ENCODE measurements at places on chromosomes 6 and 20. TPM values are rescaled to one million over a fixed set of nuclear protein-coding genes. Genes with fewer than 3 reads are reported as not detected.

DNA sequence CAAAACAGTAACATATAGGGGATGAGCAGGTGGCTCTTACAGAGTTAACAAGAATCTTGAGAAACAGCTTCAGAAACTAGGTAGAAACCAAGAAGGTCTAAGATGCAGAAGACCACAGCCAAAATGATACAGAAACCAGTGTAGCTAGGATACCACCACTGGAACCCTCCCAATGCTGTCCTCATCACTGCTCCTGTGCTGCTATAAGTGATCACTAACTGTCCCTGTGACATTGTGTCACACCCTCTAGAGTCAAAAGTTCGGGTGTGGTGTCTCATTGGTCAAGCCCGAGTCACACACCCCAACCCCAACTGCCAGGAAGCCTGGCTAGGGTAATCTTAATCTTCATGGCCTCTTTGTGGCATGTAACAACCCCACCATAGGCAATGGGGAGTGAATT is 153.1 kb downstream of the RCAN2 start:
- H3K27me3 ChIP-seq, result peaks cover 49% of the 10 kb centered on the region
- no peak overlapping the region for H3K27ac ChIP-seq
- H3K4me3 ChIP-seq, result no peak overlapping the region
- DNase-seq, result no peak
- H3K36me3 ChIP-seq, result no peaks in the 10 kb centered on the region
- no peaks in the 10 kb centered on the region for H3K4me1 ChIP-seq

Gene ULBP2
- 0.45 TPM for total RNA-seq

Gene ADGB
- total RNA-seq, result 1.3 TPM

Gene DUSP15
- total RNA-seq, result 38.2 TPM

DNA sequence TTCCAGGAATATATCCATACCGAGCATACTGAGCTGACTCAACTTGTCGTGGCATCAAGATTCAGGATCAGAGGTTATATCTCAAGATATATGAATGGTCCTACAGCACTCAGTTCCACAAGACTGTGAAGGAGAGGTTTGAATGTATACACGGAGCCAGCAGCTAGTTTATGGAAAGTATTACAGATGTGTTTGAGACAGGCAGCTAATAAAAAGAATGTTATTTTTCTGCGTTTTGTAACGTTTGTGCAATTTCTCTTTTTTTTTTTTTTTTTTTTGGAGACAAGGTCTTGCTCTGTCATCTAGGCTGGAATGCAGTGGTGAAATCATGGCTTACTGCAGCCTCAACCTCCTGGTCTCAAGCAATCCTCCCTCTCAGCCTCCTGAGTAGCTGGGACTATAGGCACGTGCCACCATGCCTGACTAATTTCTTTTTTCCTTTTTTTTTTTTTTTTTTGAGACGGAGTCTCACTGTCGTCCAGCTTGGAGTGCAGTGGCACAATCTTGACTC is 3.4 kb upstream of the FAM110A start:
- no peak for DNase-seq
- H3K27me3 ChIP-seq, result no peaks in the 10 kb centered on the region
- no peak overlapping the region for H3K27ac ChIP-seq
- H3K4me1 ChIP-seq, result peaks cover 7% of the 10 kb centered on the region

Gene PNPLA1
- total RNA-seq, result not detected

Gene TRMT6
- 19.1 TPM for total RNA-seq

- no peak overlapping the region for H3K4me3 ChIP-seq
- peaks cover 12% of the 10 kb centered on the region for H3K4me1 ChIP-seq
Observed at GRCh38 chr20:23019403-23019802, 15.7 kb upstream of the SSTR4 start.

Gene MAP7
- 52.5 TPM for total RNA-seq

- H3K27ac ChIP-seq, result no peak overlapping the region
- peak overlapping the region; percentile 90 for H3K4me3 ChIP-seq
- peak; percentile 69 for DNase-seq
- no peaks in the 10 kb centered on the region for H3K36me3 ChIP-seq
- H3K27me3 ChIP-seq, result no peaks in the 10 kb centered on the region
- no peaks in the 10 kb centered on the region for H3K4me1 ChIP-seq
Observed at GRCh38 chr6:27214126-27214601, 33.3 kb upstream of the PRSS16 start.

DNA sequence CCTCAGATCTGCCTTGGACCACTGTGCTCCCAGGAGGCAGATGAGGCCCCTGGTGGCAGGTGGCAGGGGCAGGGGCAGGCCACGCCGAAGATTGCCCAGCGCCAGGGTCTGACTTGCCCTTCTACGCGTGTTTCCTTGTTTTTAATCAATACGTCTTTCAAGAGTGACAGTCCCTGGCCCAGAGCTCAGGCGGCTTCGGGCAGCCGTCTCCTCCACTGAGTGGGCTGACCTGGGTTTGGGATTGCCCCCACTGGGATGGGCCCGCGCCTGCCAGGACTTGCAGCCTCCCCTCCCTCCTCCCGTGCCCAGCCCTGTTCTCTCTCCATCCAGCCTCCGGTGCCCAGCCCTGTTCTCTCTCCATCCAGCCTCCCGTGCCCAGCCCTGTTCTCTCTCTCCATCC is 21.2 kb downstream of the FRMD1 start:
- H3K4me3 ChIP-seq, result no peak overlapping the region
- no peak for DNase-seq
- no peaks in the 10 kb centered on the region for H3K27me3 ChIP-seq
- H3K4me1 ChIP-seq, result no peaks in the 10 kb centered on the region
- H3K36me3 ChIP-seq, result no peaks in the 10 kb centered on the region

- DNase-seq, result no peak
- H3K4me3 ChIP-seq, result no peak overlapping the region
- no peak overlapping the region for H3K27ac ChIP-seq
- no peaks in the 10 kb centered on the region for H3K4me1 ChIP-seq
- H3K27me3 ChIP-seq, result no peaks in the 10 kb centered on the region
Observed at GRCh38 chr20:33875534-33876026, 64.4 kb downstream of the CHMP4B start.

DNA sequence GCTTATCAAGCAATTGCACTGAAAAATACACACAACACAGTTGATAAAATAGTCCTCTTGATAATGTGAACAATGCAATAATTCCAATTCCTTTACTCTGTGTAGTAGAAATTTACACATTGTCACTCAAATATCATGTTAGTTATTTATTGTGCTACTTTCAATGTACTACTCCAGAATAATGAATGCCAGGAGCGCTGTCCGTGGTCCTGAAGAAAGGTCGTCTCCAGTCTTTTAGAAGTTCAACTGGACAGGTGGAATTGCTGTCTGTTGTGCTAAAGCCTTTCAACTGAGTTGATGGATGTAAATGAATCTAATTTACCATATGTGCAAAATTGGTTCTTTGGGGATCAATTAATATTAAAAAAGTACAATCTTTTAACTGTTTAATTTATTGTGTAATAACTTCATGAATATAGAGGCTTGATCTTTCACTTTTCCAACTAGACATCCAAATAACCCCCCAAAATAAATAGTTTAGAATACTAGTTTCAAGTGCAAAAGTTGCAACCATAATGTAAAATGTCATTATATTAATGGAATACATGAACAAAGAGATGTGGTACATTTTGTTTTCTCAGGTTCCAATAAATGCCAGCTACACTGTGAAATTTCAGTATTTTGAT is 3.2 kb downstream of the GRIK2 start:
- no peaks in the 10 kb centered on the region for H3K4me1 ChIP-seq
- no peak overlapping the region for H3K4me3 ChIP-seq
- H3K27ac ChIP-seq, result no peak overlapping the region
- no peaks in the 10 kb centered on the region for H3K36me3 ChIP-seq
- peaks cover 80% of the 10 kb centered on the region for H3K27me3 ChIP-seq

- no peaks in the 10 kb centered on the region for H3K4me1 ChIP-seq
- DNase-seq, result no peak
- H3K27me3 ChIP-seq, result no peaks in the 10 kb centered on the region
- H3K27ac ChIP-seq, result no peak overlapping the region
Observed at GRCh38 chr6:31002471-31002870, 7.8 kb upstream of the MUC22 start.

Gene POPDC3
- 6.4 TPM for total RNA-seq

- no peaks in the 10 kb centered on the region for H3K4me1 ChIP-seq
- H3K4me3 ChIP-seq, result no peak overlapping the region
- no peaks in the 10 kb centered on the region for H3K36me3 ChIP-seq
- no peak for DNase-seq
Observed at GRCh38 chr6:134288538-134289203, 29.2 kb downstream of the SGK1 start.

Gene SLC24A3
- total RNA-seq, result 1.8 TPM

GRCh38 chr6:109793792-109794191 is 102.7 kb downstream of the FIG4 start:
- H3K27me3 ChIP-seq, result peaks cover 52% of the 10 kb centered on the region
- H3K36me3 ChIP-seq, result no peaks in the 10 kb centered on the region

DNA sequence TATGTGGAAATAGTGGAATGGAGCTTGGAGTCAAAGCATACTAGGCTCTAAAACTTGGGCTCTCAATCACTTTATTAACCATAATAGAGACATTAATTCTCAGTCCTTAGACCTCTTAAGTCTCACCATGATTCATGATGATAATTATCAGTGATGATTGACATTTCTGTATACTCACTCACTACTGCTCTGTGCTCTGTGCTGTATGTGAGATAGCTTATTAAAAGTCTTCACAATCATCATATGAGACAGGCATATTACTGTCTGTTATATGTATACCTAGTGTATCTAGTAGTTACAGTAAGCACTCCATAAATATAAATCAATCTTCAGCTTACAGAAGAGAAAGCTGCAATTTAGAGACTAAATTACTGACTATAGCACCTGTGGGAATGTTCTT is 236.0 kb upstream of the JAG1 start:
- DNase-seq, result no peak
- no peaks in the 10 kb centered on the region for H3K27me3 ChIP-seq
- H3K4me1 ChIP-seq, result no peaks in the 10 kb centered on the region
- no peak overlapping the region for H3K4me3 ChIP-seq

Gene CTAGE9
- total RNA-seq, result not detected

GRCh38 chr6:125117818-125118217 is 35.8 kb upstream of the TPD52L1 start:
- no peak overlapping the region for H3K4me3 ChIP-seq
- H3K36me3 ChIP-seq, result no peaks in the 10 kb centered on the region
- no peak for DNase-seq
- H3K27me3 ChIP-seq, result no peaks in the 10 kb centered on the region
- no peaks in the 10 kb centered on the region for H3K4me1 ChIP-seq

DNA sequence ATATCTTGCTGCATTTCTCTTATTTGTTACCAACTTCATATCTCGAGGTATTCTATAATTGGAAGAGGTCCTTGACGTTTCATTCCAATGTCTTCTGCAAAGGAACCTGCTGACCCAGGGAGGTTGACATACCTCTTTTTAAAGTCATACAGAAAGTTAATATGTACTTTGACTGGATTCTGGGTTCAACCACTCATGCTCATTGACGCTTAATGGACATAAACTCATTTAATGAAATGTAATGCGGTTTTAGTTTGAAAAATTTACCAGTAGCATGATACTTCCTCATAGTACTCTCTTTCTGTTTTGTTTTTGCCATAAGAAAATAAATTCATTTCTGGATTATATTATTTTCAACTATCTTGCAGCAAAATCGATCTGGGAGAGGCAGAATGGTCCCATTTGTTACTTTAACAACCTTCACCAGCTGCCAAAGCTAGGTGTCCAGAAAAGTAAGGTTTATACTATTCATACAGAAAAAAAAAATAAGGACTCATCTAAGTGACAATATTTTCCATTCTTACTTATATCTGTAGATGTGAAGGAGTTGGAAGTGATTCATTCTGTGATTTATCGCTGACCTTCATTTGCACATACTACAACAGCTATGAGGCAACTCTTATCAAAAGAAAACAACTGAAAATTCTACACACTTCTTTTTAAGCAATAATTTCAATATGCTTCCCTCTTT is 101.6 kb downstream of the ATXN1 start:
- H3K36me3 ChIP-seq, result peaks cover 3% of the 10 kb centered on the region
- DNase-seq, result no peak
- no peak overlapping the region for H3K4me3 ChIP-seq
- H3K27ac ChIP-seq, result no peak overlapping the region

GRCh38 chr20:46145713-46146112 is 27.6 kb downstream of the CD40 start:
- DNase-seq, result no peak
- peaks cover 7% of the 10 kb centered on the region for H3K27me3 ChIP-seq
- peak overlapping the region; percentile 16 for H3K27ac ChIP-seq
- no peaks in the 10 kb centered on the region for H3K36me3 ChIP-seq

- no peak overlapping the region for H3K27ac ChIP-seq
- H3K4me1 ChIP-seq, result peaks cover 4% of the 10 kb centered on the region
- no peak for DNase-seq
- H3K27me3 ChIP-seq, result peaks cover 64% of the 10 kb centered on the region
- no peaks in the 10 kb centered on the region for H3K36me3 ChIP-seq
Observed at GRCh38 chr20:57071954-57072583, 194.4 kb downstream of the BMP7 start.

DNA sequence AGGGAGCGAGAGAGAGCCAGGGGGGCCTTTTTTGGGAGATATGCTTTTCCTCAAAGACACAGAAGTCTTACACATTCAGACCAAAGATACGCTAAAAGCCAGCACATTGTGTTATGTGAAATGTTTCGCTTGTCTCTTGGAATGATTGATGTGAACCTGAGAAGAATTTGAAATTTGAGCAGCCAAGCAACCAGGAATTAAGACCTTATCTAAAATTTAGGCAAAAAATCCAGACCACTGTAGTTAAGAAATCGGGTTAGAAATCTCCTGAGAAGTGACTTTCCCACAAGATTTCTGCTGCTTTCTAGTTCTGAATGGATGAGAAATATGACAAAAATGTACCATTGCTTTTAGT is 223.2 kb upstream of the GMDS start:
- no peaks in the 10 kb centered on the region for H3K27me3 ChIP-seq
- DNase-seq, result no peak
- no peak overlapping the region for H3K4me3 ChIP-seq
- no peaks in the 10 kb centered on the region for H3K4me1 ChIP-seq
- no peak overlapping the region for H3K27ac ChIP-seq

Gene TREM1
- not detected for total RNA-seq

All from endodermal cell (in vitro differentiated cells).